Central memory CD8-positive, alpha-beta T cell (primary cell): ENCODE measurements at places on chromosomes 5 and 9.

DNA sequence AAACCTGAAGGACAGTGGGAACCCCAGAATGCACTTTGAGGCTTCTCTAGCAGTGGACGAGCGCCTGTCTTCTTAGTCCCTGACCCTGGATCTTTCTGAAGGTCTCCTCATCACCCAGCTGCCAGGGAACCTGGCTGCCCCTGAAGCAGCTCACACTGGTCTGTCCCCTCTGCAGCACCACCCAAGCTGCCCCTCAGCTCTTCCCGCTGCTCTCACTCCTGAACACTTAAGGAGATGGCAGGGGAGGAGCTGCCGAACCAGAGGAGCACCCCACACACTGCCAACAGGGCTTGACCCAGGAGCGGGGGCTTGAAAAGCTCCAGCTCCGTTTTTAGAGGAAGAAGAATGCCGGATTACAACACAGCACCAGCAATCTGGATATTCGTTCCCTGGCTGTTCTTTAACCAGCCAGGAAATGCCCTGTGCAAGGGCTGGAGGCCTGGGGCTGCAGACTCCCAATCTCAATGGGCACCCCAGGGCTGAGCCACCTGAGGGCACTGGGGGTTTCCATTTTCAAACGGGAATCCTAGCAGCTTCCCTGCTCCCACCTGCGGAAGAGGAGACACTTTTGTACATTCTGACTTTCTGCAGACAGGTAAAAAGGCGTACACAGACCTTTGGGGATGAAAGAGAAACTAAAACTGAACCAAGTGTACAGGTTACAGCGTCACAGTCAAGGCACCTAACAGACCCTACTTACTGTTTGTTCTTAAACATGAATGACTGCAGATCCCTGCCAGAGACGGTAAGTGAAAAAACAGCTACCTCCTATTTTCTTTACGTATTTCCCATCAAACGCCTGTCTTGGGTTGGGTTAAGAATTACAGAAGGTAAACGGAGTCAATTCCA lies 36.3 kb downstream of the GOLM1 start:
- no peak for DNase-seq

GRCh38 chr5:146284016-146284415 lies 54.6 kb upstream of the POU4F3 start:
- no peak for DNase-seq

DNA sequence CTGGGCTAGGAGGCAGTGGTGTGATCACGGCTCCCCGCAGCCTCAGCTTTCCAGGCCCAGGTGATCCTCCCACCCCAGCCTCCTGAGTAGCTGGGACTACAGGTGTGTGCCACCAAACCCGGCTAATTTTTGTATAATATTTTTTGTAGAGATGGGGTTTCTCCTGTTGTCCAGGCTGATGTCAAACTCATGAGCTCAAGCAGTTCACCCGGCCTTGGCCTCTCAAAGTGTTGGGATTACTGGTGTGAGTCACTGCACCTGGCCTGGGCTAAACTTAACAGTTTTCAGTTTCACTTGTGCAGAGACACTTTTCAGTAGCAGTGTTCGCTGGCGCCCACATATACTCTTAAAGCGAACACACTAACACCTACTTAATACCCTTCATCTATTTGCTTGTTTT lies 205.6 kb upstream of the ZNF608 start:
- no peak for DNase-seq

DNA sequence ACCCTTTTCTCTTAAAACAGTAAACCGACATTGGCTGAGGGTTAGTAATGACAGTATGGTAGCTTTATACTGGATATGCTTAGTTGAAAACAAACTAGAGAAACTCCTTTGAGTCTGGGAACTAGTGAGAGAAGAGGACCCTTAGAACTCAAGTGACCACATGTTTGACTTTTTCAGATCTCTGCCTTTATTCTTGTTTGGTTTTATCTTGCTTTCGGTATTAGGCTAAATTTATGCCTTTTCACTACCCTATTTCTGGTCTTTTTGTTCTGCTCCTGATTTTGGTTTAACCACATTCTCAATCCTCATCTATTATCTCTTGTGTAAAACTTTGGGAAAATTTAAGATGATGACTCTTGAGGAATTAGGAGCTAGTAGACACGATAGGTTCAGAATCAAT lies 11.0 kb downstream of the SNAPC3 start:
- no peak for DNase-seq
